Myometrial cell (primary cell): ENCODE measurements at places on chromosomes 16 and 17. TPM values are rescaled to one million over a fixed set of nuclear protein-coding genes. Genes with fewer than 3 reads are reported as not detected.

Gene CDRT15L2
- not detected in 2 replicates for total RNA-seq

Gene HOXB1
- total RNA-seq: not detected in 2 replicates

Gene FBXW10B
- not detected in 2 replicates for total RNA-seq

Gene ATP2C2
- total RNA-seq: not detected in 2 replicates

Gene LRRC75A
- total RNA-seq: 0.29 and 1.8 TPM in 2 replicates

Gene HID1
- under 0.01 and 0.53 TPM in 2 replicates for total RNA-seq

Gene MYH3
- total RNA-seq: under 0.01 TPM in 2 replicates

Gene KCNJ18
- not detected in 2 replicates for total RNA-seq

Gene CCDC40
- 0.29 and 0.53 TPM in 2 replicates for total RNA-seq

Gene OR4D1
- total RNA-seq: not detected in 2 replicates

Gene TBC1D28
- not detected in 2 replicates for total RNA-seq

Gene ANKRD40CL
- not detected in 2 replicates for total RNA-seq

Gene SLC35G6
- not detected in 2 replicates for total RNA-seq

Gene CCL8
- total RNA-seq: not detected in 2 replicates

Gene COX4I1
- 586 and 693 TPM in 2 replicates for total RNA-seq

Gene WFDC1
- not detected in 2 replicates for total RNA-seq

Gene PERCC1
- total RNA-seq: not detected in 2 replicates

Gene TMEM238L
- total RNA-seq: not detected in 2 replicates

Gene CTRL
- 0.53 and 0.58 TPM in 2 replicates for total RNA-seq

Gene UBFD1
- 80.7 and 102 TPM in 2 replicates for total RNA-seq

Gene PCGF2
- 4.8 and 9.5 TPM in 2 replicates for total RNA-seq

Gene UBTF
- 30.6 and 35.4 TPM in 2 replicates for total RNA-seq

Gene GAS7
- 15.1 and 17.6 TPM in 2 replicates for total RNA-seq

Gene NRN1L
- total RNA-seq: 0.89 TPM in 1 of 2 replicates, not detected in the other

Gene MT1E
- total RNA-seq: 146 and 173 TPM in 2 replicates

Gene KRTAP2-1
- not detected in 2 replicates for total RNA-seq

Gene RAB26
- total RNA-seq: 1.4 and 2.3 TPM in 2 replicates

Gene TPSG1
- not detected in 2 replicates for total RNA-seq

Gene CRYBA1
- total RNA-seq: not detected in 2 replicates

Gene TMIGD1
- total RNA-seq: not detected in 2 replicates

Gene CA5A
- not detected in 2 replicates for total RNA-seq

Gene MYH11
- not detected in 2 replicates for total RNA-seq

Gene FOXN1
- not detected in 2 replicates for total RNA-seq

Gene CACNG3
- not detected in 2 replicates for total RNA-seq

Gene PLCG2
- total RNA-seq: 0.18 and 0.29 TPM in 2 replicates

Gene BCAR1
- total RNA-seq: 85.1 and 87.6 TPM in 2 replicates

Gene EXOC3L1
- total RNA-seq: not detected in 2 replicates

Gene ZDHHC1
- 7.4 and 8.9 TPM in 2 replicates for total RNA-seq

Gene UTS2R
- not detected in 2 replicates for total RNA-seq

Gene NKD1
- not detected in 2 replicates for total RNA-seq

Gene PRSS27
- 0.29 and 0.35 TPM in 2 replicates for total RNA-seq

Gene HOXB8
- total RNA-seq: not detected in 2 replicates

Gene CIBAR2
- total RNA-seq: not detected in 2 replicates
